HCT116 (cell line): ENCODE measurements at places on chromosomes 7 and 10. TPM values are rescaled to one million over a fixed set of nuclear protein-coding genes. Genes with fewer than 3 reads are reported as not detected.

DNA sequence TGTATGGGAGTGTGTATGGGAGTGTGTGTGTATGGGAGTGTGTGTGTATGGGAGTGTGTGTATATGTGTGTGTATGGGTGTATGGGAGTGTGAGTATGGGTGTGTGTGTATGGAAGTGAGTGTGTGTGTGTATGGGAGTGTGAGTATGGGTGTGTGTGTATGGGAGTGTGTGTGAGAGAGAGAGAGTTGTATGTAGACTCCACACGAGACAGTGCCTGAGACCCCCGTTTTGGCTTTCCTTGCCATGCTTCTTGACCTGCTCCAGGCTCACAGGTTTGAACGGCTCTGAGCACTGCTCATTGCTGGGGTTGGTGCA lies 49.7 kb downstream of the COL17A1 start:
- DNase-seq, result no peak

- DNase-seq, result no peak
Observed at GRCh38 chr7:1854866-1855724, 185.0 kb downstream of the ELFN1 start.

UPK3B gene
- 2.3 TPM for total RNA-seq

GRCh38 chr10:31677195-31678138 lies 251.2 kb downstream of the ARHGAP12 start:
- DNase-seq, result no peak

DNA sequence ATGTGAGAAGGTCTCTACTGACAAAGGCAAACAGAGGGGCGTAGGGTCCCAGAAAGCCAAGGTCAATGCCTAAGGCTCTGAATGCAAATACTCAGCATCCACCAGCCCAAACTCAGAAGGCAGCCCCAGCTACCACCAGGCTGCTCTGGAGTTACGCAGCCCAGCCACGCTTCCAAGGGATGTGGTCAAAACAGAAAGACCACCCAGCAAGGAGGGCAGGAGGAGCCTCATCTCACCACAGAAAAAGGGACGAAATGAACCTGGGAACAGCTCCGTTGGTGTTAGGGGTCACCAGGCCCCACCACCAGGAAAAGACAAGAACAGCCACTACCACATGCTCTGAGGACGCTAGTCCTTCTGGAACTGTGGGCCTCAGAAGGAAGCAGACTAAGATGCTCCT lies 65.1 kb downstream of the CTBP2 start:
- no peak for DNase-seq

GRCh38 chr10:69802424-69803161 lies 887 bp downstream of the COL13A1 start:
- DNase-seq, result no peak

DNA sequence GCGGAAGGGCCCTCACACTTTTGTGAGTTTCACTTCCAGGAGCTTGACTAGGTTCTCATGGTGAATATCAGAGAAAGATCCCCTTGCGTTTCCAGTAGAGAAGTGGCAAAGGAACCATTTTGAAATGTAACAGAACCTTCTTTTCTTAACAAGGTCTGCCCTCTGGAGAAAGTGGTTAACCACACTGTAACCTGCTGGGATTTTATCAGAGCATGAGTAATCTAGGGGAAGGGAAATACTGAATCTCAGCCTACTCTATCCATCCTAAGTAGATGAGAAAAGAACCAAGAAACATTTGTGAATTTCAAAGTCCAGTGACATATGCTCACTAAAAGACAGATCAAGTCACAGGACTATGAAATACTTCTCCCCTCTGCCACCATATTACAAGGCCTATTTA lies 235.5 kb downstream of the ZEB1 start:
- no peak for DNase-seq

- DNase-seq, result no peak
Observed at GRCh38 chr10:91536111-91536510, 96.8 kb downstream of the PPP1R3C start.

OR6V1 gene
- not detected for total RNA-seq

GRCh38 chr7:86600506-86601290 lies 43.0 kb upstream of the GRM3 start:
- no peak for DNase-seq

HOXA10 gene
- total RNA-seq, result 19.6 TPM

DNA sequence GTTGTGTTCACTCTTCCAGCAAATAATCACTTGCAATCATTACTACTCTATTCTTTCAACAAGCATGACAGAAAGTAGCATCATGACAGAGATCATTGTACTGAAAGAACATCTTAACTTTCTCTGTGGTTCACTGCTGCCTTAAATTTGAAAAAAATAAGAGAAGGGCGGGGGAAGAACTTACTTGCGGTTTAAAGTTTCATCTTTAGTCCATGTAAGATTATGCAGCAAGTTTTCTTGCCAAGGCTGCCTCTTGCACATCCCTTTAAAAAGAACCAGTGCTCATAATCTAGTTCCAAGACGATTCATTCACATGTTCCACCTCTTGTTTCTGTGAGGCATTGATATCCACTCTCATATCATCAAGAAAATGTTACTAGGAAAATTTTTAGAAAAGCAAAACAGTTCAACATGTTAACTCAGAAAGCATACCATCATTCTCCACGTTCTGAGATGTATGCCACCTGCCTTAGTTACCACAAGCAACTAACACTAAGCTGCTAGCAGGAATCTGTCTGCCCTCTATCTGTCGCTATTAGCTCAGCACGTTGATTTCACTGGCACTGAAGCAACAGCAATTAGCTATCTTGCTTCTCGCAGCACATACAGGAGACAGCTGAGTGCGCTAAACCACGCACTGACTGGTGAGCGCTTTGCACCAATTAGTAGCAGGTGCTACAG lies at the start of gene PCDH15:
TSS of gene PCDH15 (minus strand) at position 491 of the 681 bp plus-strand sequence. CDS start 136,969 bp downstream, outside the sequence.
- no peak for DNase-seq

DNA sequence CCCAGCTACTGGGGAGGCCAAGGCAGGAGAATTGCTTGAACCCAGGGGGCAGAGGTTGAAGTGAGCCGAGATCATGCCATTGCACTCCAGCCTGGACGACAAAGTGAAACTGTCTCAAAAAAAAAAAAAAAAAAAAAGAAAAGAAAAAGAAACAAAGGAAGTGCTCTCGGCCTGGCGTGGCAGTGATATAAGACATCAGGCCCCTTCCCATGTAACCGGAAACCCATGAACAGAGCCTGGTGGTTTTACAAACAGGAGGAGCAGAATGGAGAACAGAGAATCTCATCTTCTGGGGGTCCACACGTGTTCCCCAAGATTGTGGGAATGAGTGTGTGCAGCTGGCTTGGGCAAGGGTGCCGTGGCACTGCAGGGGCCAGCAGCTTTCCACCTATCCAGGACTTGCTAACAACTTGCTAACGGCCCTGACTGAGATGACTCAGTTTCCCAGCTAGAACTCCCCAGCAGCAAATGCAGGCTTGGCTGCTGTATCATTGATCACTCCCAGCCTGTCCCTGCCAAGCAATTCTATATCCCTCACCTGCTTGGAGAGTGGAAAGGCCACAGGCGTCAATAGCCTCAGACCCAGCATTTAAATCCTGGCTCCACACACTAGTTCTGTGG lies 103.0 kb downstream of the COL26A1 start:
- no peak for DNase-seq

TRIM50 gene
- not detected for total RNA-seq

PRKCQ gene
- 0.54 TPM for total RNA-seq

DNA sequence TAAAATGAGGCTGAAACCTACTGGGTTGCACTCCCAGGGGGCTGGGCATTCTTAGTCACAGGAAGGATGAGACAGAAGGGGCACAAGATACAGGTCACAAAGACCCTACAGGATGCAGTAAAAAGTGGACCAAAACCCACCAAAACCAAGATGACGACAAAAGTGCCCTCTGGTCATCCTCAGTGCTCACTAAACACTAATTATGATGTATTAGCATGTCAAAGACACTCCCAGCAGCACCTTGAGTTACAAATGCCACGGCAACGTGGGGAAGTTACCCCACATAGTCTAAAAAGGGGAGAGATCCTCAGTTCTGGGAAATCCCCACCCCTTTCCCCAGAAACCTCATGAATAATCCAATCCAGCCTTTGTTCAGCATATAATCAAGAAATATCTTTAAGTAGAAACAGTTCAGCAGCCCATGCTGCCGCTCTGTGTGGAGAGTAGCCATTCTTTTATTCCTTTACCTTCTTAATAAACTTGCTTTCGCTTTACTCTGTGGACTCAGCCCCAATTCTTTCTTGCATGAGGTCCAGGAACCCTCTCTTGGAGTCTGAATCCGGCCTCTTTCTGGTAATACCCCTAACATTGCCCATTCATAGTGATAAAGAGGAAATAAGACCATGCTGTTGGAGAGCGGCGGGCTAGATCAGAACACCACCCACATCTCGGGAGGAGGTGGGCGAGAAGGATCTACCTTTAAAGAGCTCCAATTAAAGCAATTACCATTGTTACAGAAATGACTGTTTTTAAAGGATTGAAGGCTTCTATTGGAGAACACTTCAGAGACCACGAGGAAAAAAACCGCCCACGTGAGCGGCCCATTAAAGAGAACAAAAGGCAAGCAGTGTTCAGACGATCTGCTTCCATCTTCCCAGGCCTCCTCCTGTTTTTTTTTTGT lies 170.9 kb downstream of the USP6NL start:
- DNase-seq, result no peak
